Left forelimb (tissue), 1 donor: ENCODE measurements at places on chromosomes 7 and 10.
A peak's percentile ranks its signal among the peaks of the same experiment; 100 is the strongest.

DNA sequence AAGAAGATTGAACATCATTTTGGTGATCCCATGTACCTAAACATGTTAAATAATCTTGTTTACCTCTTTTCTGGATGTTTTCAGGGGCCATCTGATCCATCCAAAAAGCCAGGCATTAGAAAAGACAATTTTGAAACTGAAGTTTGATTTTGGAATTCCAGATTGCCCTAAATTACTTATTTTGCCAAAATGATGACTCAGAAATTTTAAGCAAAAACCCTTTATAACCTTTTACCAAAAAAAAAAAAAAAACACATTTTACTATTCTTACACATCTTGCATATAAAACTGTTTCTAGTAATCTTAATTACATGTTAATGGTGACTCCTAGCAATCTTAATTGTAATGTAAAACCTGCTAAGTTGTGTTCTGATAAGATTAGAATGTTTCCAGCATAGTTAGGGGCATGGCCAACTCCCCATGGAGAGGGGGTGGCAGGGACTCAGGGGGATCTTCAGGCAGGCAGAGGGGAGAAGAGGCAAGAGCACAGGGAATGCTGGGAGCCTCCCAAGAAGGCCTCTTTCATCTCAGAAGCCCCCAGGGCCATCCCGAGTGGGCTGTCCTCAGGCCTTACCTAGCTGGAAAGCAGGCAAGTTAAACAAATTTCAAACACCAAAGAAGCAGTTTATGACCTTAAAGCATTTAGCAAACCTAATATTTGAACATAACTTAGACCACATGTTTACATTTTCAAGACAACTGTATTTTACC lies 25.8 kb upstream of the AKR1C3 start:
- DNase-seq, result no peak

DNA sequence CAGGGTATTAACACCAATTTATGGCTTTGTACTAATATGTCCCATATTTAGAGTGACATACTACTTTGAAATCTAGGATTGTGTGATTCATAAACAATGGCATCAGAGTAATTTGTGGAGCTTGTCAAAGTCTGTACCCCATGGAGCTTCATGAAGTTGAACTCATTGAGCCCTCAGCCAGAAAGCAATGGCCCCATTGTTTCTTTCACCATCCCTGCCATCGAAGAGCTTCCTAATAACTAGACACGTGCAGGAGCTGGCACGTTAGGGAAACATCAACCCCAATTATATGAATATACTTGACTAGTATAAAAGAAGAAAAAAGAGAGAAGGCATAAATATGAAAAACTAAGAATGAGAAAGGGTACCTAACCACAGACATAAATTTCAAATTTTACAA lies 206.6 kb downstream of the CXCL12 start:
- DNase-seq, result no peak

DNA sequence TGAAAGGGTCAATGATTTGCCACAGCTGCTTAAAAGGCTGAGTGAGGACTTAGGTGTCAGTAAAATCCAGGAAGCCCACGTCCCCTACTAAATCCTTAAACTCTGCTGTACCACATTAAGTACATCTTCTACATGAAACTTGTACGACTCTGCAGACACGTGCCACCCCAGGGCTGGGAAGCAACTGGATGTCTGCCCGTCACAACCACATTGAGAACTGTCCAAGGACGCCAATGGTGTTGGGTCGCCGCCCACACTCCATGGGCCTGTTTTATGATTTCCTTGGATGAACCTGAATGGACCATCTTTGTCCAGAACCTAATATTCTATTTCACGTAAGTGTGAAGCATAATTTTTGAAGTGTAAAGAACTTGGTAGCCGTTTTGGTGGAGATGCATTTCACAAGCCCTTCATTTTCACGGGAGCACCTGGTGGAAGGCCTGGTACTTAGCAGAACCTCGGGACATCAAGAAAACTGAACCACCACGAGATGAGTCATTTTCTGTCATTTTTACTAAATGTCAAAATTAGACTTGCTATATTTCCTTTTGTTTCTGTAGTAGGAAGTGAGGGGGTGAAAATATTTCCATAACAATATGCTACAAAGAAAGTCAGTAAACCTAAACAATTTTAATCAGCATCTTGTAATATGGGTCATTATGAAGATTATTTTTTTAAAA lies 134.9 kb downstream of the SFMBT2 start:
- no peak for DNase-seq

DNA sequence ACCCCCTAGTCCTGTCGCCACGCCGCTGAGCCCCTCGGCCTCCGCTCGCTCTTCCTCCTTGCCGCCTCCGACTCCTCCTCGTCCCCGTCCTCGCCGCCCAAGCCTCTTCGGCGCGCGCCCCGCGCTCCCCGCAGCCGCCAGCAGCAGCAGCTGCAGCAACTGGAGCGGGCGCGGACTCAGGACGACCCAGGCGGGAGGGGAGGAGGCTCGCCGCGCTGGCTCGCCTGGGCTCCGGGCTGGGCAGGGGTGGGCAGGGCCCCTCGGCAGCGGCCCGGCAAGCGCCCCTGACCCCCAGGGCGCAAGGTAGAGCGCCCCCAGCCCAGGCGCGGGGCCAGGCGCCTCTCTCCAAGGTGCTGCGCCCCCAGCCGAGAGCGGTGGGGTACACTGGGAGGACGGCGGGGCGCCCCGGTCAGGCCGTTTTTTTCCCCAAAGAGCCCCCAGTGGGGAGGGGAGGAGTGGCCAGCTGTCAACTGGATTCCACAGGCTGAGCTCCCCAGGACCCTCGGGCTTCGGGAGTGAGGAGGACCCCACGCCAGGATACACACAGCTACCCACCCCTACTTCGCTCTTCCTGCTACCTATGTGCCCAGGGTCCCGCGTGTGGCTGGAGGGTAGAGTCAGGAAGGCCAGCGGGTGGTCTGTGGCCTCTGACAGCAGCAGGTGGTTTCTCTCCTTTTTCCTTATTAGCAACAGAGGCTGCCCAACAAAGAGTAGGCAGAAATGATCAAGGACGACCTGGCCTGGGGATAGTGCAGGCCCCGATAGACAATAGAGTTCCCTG lies 903 bp upstream of the KCNMA1 start:
- peak; percentile 85 for DNase-seq

DNA sequence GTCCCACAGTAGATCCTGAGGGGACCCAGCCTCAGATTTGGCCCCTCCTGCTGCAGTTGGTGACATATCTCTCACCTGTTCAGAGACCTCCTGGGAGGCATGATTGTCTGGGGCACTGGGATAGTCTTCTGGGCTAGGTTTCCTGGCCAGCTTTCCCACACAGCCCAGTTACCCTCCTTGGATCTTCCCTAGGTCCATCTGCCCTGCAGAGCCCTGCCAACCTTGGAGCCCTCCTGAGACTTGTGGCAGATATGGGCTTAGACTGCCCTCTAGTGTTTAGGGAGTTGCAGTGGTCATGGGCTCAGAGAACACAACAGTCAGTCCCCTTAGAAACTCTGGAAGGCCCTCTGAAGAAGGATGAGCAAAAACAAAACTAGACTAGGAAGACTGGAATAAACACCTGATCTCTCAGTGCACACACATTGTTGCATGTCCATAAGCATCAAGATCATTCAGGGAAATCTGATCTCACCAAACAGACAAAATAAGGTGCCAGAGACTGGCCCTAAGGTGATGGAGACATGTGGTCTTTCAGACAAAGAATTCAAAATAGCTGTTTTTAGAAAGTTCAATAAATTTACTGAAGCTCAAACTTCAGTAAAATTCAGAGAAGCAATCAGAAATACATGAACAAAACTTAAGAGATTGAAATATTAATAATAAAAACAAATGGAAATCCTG lies 324.6 kb downstream of the ATRNL1 start:
- no peak for DNase-seq

GRCh38 chr10:106866244-106866845 lies 298.2 kb downstream of the SORCS1 start:
- DNase-seq, result no peak

DNA sequence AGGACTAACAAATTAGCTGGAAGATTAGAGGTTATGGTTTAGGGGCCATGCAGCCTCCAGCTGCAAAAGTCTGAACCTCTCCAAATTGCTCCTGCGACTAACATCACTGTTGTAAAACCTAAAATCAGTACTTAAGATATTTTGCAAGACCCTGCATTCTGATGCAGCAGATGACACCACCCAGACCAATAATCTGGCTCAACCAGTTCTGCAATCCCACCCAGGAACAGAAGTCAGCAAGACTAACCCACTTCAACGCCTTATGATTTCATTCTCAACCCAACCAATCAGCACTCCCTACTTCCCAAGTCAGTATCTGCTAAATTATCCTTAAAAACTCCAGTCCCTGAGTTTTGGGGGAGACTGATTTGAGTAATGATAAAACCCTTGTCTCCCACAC lies 250.8 kb upstream of the MBL2 start:
- DNase-seq, result no peak

- DNase-seq, result no peak
These were observed 4.9 kb upstream of the BLOC1S2 start for GRCh38 chr10:100291356-100291755.

- DNase-seq, result no peak
These were observed 66.6 kb downstream of the LYZL1 start for GRCh38 chr10:29355411-29355991.

DNA sequence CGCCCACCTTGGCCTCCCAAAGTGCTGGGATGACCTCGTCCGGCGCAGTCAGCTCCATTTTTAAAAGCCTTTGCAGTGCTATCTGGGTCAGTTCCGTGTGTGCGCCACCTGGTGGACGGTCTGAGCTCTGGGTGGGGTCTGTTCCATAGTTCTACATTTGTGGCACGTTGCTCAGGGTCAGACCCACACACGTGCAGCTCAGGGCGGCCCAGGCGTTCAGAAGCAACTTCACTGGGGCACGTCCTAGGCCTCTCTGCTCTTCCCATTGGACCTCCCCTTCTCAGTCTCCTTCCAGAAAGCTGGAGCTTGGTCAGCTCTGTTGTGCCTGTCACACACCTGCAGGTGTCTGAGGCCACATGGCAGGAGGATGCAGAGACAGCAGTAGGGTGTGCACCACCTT lies 137.9 kb downstream of the DNAJB6 start:
- DNase-seq, result peak; percentile 30

GRCh38 chr10:107847620-107848019 lies 683.1 kb upstream of the SORCS1 start:
- no peak for DNase-seq

DNA sequence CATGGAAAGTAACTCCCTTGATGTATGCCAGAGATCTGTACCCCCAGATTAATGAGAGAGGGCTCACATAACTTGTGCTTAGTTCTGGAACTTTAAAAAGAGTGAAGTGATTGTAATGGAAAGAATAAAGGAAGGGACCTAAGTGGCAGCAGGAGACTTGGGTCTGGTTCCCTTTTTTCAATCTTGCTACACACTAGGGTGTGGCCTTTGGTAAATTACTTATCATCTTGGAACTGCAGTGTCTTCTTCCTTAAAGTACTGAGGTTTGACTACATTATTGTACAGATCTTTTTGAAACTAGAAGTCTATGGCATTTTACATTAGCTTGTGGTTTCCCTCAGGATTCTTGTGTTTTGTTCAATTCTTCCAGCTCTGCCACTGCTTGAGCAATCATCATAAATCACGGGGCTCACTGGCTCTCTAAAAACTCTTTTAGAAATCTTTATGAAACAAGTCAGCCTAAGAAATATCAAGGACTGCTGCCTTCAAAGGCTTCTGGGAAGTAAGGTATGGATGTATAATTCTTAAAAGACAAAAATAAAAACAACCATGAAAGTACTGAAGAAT lies 22.5 kb upstream of the CHRM2 start:
- no peak for DNase-seq

GRCh38 chr7:30348083-30348560 lies 63.7 kb downstream of the ZNRF2 start:
- DNase-seq, result no peak

- DNase-seq, result no peak
These were observed 47.9 kb downstream of the ADCY1 start for GRCh38 chr7:45622058-45622457.

GRCh38 chr10:63788152-63788821 lies 267.1 kb downstream of the REEP3 start:
- no peak for DNase-seq

GRCh38 chr7:21221130-21221529 lies 206.8 kb upstream of the SP4 start:
- no peak for DNase-seq

DNA sequence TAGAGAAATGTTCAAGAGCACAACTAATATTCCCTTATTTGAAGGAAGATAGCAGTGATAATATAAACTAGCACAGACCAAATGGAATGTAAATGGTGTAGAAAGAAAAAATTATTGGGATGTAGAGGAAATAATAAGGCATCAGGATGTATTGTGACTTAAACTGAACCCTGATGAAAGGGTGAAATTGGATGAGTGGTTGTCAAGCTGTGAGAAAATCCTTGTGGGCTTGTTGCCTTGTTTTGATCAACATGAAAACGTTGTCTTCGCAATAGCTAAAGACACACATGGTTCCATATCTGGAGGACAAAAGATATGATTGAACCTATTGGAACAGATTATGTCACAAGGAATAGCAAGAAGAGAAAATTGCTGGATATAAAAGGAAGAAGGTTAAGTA lies 40.3 kb upstream of the CNTNAP2 start:
- DNase-seq, result no peak

DNA sequence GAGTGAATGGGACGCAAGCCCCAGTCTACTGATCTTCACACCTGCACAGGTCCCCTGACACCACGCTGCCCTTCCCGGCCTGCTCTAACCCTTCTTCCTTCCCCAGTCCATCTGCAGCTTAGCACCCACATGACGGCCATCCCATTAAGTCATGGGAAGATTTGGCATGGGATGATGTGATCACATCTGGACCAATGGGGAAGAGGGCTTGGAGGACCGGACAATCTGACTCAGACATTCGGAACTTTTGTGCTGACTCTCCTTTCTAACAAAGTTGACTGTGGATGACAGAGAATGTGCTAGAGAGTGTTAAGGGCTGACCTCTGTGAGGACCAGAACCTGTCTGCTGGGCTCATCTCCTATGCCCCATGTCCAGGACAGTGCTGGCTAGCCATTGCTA lies 15.6 kb downstream of the CXCL12 start:
- DNase-seq, result no peak

- no peak for DNase-seq
These were observed 29.0 kb upstream of the GNA12 start for GRCh38 chr7:2873146-2873545.

GRCh38 chr7:108044345-108044744 lies 41.4 kb upstream of the LAMB1 start:
- no peak for DNase-seq

- DNase-seq, result no peak
These were observed 340.6 kb upstream of the NRP1 start for GRCh38 chr10:33674986-33675599.

- DNase-seq, result no peak
These were observed 33.1 kb upstream of the ZNF518A start for GRCh38 chr10:96096958-96097357.
